ENCODE measurements at places on chromosomes 2 and 18.

- no peak for DNase-seq
Measured at GRCh38 chr2:211854832-211855231, 683.8 kb downstream of the ERBB4 start.

DNA sequence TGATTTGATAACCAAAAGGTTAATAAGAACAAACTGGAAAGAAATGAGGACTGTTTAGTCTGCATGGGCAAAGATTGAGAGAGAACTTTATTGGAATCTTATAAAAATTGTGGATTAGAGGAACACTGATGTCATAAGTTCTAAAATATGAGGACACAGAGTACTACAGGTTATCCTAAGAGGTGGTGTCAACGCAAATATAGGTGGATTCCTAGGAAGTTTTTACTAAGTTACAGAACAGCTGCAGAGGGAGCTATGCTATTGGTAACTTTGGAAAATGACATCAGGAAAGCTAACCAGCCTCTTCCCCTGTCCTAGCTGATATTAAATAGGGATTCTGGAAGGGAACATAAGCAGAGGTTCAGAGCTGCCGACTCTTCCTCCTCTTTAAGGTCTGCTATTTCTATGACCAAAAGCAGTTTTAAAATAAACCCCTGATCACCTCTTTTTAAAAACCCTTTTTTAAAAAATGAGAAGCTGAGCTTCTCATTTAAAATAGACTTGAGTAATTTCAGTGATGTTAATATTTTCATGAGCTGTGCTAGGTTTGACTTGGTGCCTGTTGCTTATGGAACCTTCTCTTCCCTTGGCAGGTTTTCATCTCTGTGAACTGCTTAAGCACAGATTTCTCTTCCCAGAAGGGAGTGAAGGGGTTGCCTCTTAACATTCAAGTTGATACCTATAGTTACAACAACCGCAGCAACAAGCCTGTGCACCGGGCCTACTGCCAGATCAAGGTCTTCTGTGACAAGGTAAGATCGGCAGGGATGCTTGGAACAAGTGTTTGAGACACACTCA lies 34.2 kb downstream of the GRHL1 start:
- no peak for DNase-seq

DNA sequence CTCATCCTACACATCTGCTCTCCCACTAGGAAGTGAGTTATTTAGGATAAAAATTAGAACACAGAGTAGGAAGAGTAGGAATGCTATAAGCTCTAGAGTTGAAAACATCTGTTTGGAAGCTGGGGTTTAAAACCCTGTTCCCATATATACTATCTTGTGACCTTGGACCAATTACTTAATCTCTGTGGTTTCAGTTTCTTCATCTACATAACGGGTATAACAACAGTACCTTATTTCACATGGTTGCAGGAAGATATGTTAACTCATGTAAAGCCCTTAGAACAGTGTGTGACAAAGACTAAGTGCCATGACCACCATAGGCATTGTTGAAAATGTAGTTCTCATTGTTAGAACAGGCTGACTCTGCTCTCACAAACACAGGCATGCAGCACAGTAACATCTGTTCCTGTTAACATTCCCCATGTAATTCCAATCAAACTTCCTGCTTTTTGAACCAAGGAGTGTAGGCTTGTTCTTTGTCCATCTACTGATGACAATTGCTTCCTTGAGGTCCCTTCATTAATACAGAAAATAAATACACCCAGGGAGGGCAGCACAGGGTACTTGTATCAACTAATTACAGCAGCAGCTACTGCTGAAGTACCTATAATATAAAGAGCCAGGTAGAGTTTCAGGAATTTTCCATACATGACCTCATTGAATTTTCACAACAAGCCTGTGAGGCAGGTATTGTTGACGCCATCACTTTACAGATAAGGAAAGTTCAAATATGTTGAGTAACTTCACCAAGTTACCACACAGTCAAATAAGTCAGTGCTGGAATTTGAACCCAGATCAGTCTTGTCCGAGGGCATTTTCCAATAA lies 204.2 kb downstream of the L3MBTL4 start:
- no peak for DNase-seq

DNA sequence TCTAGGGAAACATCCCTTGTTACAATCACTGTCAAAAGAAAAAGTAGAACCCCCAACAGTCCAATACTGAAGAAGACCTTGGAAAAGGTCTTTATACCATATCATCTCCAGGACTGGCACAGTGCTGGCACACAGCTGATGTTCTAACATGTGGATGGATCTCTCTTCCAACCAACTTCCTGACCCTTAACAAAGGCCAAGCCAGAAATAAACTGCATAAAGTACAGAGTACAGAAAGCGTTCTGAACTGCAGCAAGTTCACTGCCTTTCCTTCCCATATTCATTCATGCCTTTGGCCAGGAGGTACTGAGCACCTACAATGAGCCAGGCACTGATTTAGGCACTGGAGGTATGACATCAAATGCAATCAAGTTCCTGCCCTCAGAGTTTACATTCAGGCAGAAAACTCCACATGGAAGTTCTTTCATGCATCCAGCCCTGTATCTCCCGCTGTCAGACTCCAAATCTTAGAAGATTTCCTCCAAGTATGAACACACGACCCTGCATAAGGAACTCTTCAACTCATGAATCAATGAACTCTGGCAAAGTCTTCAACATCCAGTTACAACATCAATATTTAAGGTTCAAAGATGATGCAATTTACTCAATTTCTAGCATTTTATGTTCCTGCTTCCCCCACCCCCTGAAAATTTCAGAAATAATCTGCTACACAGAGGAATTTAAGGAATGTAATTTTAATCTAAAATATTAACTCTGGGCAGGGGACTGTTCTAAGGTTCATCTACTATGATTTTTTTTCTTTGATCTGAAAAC lies 33.8 kb downstream of the ACVR1 start:
- DNase-seq = no peak

DNA sequence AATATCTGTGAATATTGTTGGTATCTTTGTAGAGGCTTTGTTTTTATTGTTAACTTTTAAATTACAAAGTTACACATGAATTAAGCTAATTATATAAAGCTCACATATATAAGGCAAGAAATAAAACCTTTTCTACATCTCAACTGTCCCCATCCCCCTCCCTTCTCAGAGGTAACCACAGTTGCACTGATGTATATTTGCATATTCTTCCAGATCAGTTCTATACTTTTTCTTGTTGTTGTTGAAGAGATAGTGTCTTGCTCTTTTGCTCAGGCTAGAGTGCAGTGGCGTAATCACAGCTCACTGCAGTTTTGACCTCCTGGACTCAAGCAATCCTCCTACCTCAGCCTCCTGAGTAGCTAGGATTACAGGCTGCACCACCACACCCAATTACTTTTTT lies 36.0 kb upstream of the CDC42EP3 start:
- no peak for DNase-seq

- DNase-seq = no peak
Measured at GRCh38 chr2:3642521-3643215, 15.3 kb upstream of the ALLC start.

- no peak for DNase-seq
Measured at GRCh38 chr2:225590932-225591331, 191.4 kb downstream of the NYAP2 start.

GRCh38 chr2:10184421-10184820 lies 61.9 kb downstream of the RRM2 start:
- DNase-seq = no peak

DNA sequence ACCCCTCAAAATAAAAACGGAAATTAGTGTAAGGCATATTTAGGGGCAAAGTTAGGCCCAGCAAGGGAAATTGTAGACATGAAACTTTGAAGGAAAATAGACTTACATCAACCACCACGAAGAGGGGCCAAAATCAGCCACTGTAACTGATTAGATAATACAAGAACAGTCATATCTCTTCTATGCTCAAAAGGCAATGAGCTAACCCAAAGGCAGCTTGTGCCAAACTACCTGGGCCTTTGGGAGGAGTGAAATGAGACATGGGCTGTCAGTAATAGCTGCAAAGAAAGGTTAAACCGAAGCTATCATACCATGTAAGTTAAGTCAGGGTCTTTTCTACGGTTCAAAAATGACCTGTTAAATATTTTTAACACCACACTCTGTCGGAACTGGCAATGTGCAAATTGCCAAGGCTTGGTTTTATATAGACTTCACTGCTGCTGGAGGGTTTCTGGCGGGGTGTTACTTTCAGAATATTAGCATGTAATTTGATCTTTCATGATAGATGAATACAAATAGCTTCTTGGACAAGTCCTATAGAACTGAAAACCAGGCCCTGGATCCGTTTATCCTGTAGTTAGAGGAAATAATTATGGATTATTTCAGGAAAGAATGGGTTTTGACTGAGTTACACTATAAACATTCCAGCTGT lies 69.6 kb downstream of the ACVR1 start:
- DNase-seq = no peak

Measured in activated T-cell treated with anti-CD3 and anti-CD28 coated beads for 4 hours (primary cell).